Glomerular endothelial cell (primary cell): ENCODE measurements at places on chromosomes 7 and 10. TPM values are rescaled to one million over a fixed set of nuclear protein-coding genes. Genes with fewer than 3 reads are reported as not detected.

DNA sequence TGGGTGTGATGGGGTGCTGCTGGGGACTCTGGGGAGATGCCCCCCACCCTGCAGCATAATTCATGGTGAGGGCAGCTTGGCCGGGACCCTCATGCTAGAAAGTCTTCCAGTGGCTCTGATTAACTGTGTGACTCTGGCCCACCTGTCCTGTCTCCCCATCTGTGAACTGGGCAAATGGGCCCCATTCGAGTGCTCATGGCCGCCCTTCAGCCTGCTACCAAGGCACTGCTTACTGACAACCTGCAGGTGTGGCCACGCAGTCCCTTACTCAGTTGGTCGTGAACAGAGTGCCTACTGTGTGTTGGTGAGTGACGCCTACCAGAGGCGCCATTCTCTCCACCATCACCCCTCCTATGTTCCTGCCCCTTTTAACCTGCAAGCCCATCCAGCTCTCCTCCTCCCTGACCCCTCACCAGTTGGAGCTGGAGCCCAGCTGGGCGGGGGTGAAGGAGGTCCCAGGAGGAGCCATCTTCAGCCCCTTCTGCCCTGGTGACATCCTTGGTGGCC lies 109.4 kb downstream of the ZMIZ1 start:
- DNase-seq, result no peak

DNA sequence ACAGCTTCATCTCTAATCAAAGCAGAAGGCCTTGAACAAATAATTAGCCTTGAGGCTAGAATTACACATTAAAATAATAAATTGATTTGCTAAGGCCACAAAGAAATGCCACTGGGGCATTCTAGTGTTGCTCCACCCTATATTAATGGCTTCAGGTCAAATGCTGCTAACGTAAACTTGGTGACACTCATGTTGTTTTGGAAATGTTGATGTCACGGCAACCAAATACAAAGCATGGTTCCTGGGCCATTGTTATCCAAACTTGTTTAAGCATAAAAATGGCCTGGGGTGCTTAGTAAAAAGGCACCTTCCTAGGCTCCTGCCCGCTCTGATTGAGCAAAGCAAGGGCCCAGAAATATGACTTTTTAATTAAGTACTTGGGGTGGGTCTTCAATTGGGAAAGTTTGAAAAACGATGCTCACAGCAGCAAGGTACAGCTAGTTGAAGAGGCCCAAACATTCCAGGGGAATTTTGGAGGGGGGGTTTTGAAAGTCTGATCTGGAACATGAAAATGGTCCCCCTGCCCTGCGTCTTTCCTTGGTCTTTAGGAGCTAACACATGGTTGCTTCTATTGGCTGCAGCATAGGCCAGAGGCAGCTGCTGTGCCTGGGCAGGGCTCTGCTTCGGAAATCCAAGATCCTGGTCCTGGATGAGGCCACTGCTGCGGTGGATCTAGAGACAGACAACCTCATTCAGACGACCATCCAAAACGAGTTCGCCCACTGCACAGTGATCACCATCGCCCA lies 67.8 kb downstream of the ABCC2 start:
- DNase-seq, result no peak

DNA sequence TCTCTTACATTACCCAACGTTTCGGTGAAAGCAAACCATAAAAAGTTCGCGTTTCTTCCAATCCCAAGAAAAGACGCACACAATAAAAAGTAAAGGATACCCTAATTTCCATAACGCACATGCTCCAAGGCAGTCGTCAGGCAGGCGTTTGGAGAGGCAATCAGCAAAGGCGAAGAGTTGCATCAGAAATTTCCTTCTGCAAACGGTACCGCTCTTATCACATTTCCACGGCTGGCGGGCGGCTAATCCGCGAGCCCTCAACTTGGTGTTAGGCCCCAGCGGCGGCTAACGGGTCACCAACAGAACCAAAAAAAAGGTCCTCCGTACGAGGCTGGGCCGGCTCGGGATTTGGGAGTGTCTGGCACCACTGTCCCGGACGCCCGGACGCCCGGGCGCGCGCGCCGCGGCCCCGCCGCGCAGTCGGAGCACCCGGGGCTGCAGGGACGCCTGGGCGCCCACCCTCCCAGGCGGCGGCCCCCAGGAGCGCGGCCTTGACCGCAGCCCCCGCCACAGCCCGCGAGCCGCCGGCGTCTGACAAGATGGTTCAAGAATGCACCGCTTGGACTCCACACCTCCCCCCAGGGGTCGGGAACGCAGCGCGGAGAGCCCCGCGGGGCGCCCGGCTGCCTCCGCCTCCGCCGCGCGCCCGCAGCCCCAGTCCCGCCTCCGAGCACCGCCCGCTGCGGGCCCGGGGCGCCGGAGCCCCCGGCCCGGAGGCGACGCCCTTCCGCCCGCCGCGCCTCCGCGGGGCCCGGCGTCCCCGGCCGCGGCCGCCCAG lies 9.8 kb upstream of the GRB10 start:
- DNase-seq, result no peak

DNA sequence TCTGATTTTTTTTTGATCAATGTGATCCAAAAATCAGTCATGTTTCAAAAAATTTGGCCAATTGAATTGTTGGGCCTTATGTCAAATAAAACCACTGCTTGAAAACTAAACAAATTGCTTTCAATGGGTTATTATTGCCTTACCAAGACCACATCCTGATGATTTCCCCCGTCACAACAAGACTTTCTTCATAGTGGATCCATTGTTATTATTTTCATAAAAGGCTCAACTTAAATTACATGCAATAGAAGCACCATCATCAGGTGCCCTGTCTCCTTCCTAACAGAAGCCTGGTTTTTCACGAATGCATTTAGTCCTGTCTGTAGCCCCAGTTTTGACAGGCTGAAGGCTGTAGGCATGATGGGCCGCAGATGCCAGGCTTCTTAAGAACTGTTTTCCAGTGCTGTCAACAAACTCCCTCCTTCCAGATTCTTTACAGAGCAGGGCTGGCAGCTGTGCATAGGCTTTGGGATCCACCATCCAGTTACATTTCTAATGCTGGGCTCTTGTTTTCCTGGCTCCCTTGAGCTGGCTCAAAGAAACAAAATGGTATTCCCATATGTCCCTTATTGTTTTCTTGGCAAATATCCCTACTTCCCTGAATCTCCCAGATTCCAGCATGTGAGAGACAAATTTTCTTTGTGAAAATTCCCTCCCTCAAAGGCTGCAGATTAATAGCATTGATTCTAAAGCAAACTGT lies 302.0 kb downstream of the TWIST1 start:
- DNase-seq, result no peak

NAT16 gene
- total RNA-seq, result not detected in 2 replicates

DNA sequence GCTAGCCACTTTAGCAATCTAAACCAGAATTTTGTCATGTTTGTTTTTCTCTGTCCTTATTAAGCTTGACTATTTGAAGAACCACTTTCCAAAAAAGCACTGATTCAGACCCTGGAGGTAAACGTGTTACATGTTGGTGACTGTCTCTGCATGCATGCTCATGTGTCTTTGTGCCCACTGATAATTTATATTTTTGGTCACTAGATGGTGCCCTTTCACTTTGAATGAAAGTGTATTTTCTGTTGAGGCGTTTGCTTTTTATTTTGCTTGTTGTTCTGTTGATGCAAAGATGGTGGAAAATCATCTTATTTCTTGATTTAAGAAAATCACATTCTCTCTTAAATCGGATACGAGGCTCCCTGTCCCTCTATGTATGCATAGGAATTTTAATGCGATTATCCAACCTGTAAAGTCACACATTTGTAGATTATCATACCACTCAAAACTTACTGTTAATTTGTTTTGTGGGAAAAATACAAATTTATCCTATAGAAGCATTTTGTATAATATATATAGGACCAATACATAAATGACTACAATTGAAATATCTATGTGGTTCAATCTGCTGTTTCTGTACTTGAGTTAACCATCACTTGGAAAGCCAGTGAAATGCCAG lies 269.3 kb downstream of the BICC1 start:
- DNase-seq, result no peak

GRCh38 chr7:155276800-155277375 lies 20.8 kb upstream of the INSIG1 start:
- no peak for DNase-seq

DNA sequence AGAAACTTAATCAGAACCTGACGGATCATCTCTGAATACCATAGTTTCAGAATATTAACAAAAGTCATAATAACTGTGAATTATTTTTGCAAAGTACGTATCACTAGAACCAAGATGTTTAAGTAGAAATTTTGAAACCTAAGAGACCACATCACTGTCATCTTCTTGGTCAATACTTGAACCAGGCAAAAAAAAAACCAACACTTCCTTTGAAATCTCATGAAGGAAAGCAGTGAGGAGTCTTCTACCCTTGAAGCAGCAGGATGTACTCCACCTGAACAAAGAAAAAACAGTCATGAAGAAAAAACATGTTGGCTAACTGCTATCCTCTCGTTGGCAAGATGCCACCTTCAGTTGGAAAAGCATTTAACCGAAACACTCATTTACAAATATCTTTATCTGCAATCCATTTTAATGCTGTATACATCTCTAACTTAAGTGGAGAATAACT lies 82.4 kb downstream of the SRPK2 start:
- DNase-seq, result no peak

GRCh38 chr7:131249003-131249402 lies 78.7 kb upstream of the MKLN1 start:
- no peak for DNase-seq

FLNC gene
- total RNA-seq, result 131 and 170 TPM in 2 replicates

GRCh38 chr7:24756545-24757352 lies 515 bp downstream of the GSDME start:
- no peak for DNase-seq

GRCh38 chr7:100799037-100799896 lies 28.1 kb downstream of the EPHB4 start:
- DNase-seq, result no peak

- DNase-seq, result no peak
Measured at GRCh38 chr10:94093286-94093905, 99.7 kb downstream of the PLCE1 start.

DNA sequence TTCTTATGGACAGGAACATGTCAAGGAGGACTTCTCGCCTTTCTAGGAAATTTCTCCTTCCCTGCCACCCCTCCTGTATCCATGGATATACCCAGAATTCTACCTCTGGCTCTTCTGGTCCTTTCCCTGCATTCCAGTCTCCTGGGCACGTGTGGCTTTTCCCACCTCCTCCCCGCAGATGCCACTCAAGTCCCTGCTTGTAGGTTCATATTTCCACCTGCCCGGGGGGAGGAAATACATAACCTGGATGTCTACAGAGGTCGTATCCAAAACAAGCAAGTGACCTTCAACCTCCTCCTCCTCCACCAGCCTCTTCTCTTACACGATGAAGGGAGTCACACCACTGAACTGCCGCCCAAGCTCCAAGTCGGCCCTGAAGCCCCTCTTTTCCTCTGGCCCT lies 20.7 kb downstream of the FGFR2 start:
- DNase-seq, result no peak

CCDC126 gene
- total RNA-seq, result 9.7 and 15.6 TPM in 2 replicates

DNA sequence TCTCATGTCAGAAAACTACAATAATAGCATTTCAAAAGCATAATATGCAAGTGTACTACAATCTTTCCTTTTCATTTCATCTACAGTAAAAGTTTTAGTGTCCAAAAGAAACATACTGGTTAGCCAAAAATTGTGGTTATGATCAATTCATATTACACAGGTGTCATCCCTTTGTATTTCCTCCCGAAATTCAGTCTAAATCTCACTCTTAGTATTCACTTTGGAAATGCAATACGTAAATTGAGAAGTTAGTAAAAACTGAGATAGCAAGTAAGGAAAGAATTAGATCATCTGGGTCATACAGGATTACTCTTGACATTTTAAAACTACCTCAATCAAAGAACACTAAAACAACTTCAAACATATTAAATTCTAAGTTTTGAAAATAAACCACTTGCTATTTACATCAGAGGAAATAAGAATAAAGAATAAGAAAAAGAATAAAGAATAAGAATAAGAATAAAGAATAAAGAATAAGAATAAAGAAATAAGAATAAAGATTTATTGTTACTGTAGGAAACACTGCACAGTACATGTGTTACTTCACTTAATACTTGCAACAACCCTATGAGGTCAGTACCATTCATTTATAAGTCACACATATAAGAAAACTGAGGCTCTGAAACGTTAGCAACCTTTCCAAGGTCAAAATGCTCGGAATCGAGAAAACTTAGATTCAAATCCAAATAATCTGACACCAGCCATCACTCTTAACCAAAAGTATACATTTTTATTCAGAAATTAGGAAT lies 10.5 kb downstream of the SNX13 start:
- no peak for DNase-seq

DNA sequence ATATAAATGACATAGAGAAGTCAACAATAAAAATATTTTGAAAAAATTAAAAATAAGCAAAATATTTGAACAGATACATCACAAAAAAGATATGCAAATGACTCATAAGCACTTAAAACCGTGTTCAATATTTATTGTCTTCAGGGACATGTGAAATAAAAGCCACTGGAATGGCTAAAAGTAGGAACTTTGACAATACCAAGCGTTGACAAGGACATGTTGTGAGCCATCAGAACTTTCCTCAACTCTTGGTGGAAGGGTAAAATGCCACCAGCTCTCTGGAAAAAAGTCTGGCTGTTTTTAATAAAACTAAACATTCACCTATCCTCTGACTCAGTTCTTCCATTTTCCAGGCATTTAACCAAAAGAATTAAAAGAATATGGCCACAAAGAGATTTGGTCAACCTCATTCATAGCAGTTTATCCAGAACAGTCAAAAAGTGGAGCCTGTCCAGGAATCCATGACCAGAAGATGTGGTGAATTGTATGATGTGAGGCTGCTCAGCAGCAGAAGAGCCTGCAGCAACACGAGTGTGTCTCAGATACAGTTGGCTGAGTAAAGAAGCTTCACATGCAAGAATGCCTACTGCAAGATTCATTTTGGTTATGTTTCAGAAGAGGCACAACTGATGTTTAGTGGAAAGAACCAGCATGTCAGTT lies 7.1 kb upstream of the KLF6 start:
- no peak for DNase-seq

DNA sequence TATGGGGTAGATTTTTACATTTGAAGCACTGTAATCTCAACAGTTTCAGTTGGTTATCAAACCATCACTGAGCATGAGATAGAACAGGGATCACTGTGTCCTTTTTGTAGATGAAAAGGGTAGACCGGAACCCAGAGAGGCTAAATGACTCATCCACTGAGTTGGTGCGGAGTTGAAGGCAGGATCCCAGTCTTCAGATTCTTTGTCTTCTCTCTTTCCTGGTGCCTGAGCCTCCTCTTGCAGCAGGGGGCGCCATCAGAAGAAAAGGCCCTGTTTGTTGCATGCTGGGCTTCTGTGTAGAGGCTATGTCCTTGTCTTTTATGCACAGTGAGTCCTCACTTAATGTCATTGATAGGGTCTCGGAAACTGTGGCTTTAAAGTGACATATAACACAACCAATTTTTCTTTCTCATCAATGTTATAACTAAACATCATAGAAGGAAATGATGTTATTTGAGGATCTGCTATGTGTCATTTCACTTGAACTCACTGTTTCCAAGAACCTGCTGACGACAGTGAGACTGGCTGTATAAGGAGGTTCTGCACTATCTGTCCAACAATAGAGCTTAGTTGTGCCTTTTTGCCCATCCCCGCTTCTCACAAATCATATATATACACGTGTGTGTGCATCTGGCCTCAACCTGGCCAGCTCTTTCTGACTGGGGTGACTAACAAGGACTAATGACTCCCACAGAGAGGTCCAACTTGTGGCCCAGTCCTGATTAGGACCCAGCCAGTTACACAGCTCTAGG lies 14.3 kb downstream of the ZNF282 start:
- DNase-seq, result no peak

LLCFC1 gene
- total RNA-seq, result not detected in 2 replicates

GRCh38 chr10:127415901-127416581 lies 133.1 kb upstream of the NPS start:
- DNase-seq, result no peak
